Fibroblast of the conjunctiva (primary cell): ENCODE measurements at places on chromosomes 3 and 15.
A peak's percentile ranks its signal among the peaks of the same experiment; 100 is the strongest.

DNA sequence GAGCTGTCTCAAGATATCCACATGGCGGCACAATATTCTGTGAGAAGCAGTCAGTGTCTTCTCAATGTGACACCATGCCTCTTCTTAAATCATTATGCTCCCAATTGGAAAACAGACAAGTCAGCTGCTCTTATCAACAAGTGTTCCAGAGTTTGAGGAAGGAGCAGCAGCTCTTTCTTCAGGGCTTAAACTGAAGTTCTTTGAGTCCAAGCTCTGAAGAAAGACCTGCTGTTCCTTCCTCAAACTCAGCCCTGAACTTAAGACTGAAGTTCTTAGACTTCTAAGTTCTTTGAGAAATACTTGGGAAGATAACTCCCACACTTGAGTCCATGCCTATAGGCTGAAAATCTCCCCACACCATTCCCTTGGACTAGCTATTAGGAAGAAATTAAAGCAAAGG is 43.4 kb downstream of the NPTN start:
- DNase-seq = no peak

DNA sequence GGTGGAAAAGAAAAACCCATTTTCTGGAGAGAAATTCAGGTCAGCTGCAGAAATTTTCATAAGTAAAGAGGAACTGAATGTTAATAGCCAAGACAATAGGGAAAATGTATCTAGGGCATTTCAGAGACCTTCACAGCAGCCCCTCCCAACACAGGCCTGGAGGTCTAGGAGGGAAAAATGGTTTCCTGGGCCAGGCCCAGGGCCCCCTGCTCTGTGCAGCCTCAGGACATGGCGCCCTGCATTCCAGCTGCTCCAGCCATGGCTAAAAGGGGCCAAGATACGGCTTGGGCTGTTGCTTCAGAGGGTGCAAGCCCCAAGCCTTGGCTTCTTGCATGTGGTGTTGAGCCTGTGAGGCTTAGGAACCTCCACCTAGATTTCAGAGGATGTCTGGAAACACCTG is 92.2 kb downstream of the C3orf70 start:
- no peak for DNase-seq

GRCh38 chr3:66106788-66107187 is 68.1 kb upstream of the MAGI1 start:
- DNase-seq = no peak

DNA sequence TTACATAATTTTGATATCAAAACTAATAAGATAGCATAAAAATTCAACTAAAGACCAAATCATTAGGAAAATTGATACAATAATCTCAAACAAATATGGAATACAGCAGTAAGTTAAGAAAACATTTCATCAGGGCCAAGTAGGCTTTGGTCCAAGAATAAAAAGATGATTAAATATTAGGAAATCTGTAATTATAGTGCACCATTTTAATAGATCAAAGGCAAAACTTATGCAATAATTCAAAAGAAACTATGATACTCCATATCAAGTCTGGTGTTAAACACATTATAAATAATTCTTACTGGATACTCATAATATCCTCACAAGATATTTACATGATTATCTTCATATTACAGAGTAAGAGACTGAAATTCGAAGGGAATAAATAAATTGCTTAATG is 51.2 kb downstream of the THRB start:
- no peak for DNase-seq

DNA sequence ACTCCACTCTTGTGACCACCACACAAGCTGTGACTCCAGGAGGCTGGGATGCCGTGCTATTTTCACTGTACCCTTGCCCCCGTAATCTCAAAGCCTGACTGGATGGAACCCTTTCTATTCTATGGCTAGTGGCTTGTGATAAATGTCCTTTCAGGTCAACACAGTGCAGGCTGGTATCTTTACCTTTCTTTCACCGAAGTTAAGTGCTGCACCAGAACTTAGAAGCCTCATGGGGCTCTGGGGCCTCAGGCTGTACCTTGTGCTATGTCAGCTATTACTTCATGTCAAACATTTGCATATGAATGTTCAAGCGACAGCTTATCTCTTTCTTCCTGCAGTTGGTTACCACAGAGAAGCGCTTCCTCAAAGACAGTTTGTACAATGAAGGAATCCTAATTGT is 66.8 kb downstream of the RPL39L start:
- DNase-seq = no peak

DNA sequence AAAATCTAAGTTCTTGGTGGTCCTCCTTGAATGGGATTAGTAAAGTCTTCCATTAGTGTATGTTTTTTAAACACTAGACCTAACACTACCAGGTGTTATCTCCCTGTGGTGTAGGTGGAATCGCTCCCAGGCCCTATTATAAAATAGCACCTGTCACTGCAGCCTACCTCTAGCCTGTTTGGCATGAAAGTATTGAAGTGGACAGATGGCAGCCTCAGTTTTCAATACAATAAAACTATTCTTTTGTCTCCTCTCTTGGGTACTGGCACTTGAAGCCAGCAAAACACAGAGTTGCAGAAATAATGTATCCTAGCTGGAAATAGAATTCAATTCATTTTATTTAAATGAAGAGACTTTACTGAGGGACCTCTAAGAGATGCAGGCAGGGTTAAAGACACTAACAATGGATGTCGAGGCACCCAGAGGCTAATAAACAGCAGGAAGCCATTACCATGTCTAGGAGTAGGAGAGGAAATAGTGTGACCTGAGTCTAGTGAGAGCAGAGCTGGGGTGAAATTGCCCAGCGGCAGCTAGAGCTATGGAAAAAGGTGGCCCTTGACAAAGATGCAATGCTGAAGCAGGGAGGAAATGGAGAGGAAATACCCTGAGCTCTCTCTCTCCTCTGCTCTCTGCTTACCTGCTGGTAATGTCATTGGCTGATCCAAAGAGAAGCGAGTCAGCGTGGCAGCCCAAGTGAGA is 49.1 kb upstream of the TMEM158 start:
- no peak for DNase-seq

DNA sequence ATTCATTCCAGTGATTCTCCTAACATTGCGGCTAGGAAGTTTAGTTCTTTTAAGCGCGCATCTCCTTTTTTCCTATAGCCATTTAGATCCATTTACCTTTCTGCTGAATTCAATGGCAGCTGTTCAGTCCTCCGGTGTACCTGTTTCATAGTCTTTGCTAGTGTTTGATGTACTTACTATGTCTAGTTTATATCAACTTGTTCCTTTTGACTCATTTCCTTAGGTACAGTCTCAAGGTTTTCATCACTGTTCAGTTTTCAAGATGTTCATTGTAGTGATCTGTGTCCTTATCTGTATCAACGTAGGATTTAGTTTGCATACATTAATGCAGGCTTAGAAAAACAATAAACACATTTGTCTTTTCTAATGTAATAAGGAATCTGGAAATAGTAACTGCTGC is 59.0 kb upstream of the MBNL1 start:
- DNase-seq = no peak

- no peak for DNase-seq
Observed at GRCh38 chr3:129878355-129878754, 15.2 kb downstream of the TMCC1 start.

- no peak for DNase-seq
Observed at GRCh38 chr15:87732976-87733375, 523.6 kb downstream of the NTRK3 start.

DNA sequence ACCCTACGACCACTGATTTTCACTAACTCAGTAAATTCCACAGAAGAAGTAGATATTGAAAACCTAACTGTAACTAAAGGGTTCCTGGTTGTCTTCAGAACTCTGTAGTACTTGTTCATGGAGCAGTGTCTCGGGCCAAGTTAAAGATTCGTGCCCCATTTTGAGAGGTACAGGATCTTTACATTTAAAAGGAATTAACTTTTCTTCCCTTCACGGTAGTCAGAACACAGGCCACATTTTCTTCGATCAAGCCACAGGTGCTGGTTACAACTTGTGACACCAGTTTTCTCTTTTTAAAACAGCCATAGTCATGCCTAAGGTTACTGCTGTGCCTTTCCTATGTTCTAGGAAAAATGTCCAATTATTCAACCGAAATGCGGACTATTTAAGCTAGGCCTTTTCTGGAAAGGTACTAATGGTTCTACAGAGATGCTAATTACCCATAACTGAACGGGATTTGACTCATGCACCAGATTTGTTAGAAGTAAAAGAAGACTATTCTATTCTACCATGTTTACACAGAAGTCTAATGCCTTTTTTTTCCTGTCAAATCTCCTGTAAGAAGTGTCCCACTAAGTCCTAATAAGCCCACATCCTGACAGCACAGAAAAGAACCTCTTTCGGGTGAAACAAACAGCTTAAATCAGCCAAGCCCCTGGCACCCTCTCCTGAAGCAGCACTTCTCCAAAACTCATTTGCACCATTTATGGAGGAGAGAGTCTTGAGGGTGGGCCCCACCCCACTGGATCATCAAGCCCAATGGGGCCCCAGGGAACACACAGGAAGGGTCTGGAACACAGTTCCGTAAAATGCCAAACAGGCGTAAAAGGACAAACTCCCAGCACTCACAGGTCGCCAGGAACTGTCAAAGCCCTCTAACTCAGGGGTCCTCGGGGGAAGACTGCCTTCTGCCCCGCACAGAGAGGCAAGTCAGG is 1.9 kb downstream of the LRIG1 start:
- DNase-seq = no peak

- no peak for DNase-seq
Observed at GRCh38 chr3:126277629-126278378, 79.4 kb downstream of the KLF15 start.

DNA sequence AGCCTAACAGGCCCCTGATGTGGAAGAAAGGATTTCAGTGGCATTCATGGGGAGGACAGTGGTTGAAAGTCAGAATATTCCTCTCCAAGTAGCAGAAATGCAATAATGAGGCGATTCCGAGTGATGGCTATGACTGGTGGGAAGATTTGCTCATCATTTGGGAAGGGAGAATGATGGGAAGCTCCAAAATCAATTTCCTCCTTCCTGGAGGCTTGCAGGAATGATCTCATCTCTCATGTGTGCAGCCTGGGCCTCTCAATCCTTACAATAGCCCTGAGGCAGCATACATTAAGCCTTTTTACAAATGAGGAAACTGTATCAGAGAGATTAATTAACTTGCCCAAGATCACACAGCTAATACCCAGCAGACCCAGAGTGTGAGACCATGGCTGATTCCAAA is 58.7 kb downstream of the BOC start:
- no peak for DNase-seq

- no peak for DNase-seq
Observed at GRCh38 chr15:100020614-100021013, 287.4 kb upstream of the LYSMD4 start.

DNA sequence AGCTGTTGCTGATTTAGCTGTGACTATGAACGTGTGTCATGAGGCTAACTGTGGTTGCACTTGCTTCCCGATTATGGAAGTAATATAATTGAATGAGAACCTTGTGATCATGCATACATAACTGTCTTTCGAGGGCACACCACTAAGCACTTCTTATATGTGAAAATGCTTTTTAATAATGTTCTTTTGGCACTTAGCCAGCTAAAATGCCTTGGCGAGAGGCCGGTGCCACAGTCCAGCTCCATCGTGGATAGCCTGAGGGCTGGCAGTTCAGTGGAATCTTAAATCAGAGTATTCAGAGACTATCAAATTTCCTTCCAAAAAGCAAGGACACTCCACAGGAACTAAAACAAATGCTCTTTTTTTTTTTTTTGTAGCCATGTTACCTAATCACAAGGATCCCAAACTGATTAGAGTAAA is 161.6 kb upstream of the FRMD4B start:
- no peak for DNase-seq

DNA sequence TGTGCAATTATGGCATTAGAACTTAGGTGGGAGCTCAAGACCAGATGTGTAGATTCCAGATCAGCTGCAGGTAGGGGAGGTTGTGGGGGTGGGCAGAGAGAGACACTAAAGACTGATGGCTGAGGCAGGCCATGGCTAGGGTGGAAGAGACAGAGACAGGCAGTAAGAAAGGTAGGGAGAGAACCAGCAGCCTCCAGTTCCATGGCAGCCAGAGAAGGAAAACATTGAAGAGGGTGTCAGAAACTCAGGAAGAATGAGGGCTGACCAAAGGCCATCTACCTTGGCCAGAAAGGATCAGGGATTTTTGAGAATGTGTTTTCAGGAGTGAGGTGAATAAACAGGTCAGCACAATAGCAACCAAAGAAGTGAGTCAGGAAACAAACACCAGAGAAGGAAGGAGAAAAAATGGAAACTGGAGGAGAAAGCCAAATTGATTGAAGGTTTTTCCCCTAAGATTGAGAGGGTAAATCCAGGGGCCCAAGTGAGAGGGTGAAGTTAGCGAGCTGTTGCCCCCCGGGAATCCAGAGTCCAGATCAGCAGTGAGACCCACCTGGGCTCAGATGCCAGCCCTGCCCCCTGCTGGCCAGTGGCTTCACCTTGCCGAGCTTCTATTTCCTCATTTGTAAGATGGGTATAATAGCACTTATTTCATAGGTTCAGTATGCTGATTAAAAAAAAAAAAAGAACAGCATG is 41.0 kb downstream of the ABHD2 start:
- no peak for DNase-seq

DNA sequence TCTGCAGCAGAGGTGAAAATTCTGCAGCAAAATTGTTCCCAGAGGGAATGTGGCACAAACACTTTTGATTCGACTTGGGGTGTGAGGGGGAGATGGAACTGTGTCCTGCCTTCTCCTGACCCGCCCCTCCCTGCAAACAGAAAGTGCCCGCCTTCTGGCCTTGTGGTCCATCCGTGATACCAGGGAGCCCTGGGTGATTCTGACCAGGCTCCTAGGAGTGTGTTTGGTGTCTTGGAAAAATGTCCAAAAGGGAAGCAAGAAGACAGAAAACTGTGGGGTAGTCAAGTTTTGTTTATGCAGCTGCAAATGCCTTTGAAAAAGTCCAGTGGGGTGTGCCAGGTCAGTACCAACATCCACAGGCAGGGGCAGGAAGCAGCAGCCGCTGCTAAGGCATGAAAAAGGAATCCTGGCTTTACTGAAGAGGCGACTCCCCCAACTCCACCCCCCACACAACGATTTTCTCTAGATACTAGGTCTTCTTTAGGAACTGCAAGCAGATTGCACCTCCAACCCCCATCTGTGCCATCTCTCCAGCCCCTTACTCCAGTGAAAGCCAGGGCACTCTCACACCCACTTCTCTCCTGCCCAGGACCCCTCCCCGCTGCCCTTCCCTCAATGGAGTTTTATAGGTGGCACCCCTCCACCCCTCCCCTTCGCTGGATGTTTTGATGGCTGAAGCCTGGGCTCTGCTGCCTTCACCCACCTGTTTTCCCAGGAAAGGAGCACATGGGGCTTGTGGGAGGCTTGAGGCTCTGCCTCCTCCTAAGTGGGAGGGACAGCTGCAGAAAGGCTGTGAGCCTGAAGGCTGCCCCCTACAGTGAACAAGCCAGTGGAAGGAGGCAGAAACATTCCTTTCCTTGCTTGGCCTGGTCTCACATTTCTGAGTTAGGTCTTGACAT is 82.4 kb upstream of the HERC1 start:
- DNase-seq = peak; percentile 20

GRCh38 chr3:133367403-133367802 is 32.5 kb upstream of the BFSP2 start:
- DNase-seq = no peak

GRCh38 chr15:83474578-83474977 is 27.4 kb downstream of the SH3GL3 start:
- DNase-seq = no peak
